ENCODE measurements at places on chromosomes 16 and 17.

DNA sequence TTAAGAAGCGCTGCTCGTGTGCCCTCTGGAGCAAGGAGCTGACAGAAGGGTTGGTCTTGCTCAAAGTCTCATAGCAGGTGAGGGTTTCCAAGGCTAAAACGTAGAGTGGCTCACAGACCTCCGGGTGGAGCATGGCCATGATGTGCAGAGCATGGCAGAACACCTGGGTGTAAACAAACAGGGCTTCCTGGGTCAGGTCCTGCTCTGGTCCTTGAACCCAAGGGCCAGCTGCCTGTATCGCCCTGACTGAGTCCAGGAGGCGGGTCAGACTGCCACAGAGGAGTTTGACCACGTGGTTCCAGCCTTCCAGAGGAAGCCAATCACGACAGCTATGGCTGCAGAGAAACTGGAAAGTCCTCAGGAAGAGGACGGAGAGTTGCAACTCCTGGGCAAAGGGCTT, 7.1 kb downstream of the GEMIN4 start:
- no peak for DNase-seq

- no peak for DNase-seq
These were observed 10.1 kb downstream of the PHF12 start for GRCh38 chr17:28941251-28941650.

DNA sequence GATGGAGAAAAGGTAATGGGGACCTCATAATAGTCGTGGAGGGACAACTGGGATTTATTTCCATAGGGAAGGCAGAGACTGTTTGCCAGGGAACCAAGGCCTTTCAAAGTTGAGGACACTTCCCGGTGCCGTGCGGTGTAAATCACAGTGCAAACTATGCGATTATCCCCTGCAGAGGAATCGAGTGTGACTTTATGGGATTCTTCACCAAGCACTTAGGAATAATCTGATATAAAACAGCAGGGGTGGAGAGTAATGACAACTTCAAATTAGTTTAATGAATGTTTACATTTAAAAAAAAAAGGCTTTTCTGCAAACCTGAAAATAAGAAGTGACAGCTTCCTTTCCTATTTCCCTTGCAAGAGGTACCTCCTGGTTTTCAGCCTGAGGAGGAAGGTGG, 538.2 kb downstream of the MAF start:
- DNase-seq: no peak

GRCh38 chr17:74008196-74008595, 195.3 kb upstream of the RPL38 start:
- DNase-seq: peak; percentile 15

DNA sequence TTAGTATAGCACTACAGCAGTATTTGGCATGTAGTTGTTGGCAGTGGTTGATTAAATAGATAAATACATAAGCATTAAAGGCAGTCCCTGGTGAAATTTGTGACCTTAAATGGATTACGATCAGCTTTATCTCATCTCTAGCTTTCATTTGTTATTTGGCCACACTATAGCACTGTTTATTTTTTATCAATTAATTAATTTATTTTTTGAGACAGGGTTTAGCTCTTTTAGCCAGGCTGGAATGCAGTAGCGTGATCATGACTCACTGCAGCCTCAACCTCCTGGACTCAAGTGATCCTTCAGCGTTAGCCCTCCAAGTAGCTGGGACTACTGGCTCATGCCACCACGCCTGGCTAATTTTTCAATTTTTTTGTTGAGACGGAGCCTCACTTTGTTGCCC, 18.7 kb upstream of the ARHGAP17 start:
- no peak for DNase-seq

- no peak for DNase-seq
These were observed 31.3 kb downstream of the KATNB1 start for GRCh38 chr16:57766714-57767348.
